Renal cortical epithelial cell (primary cell): ENCODE measurements at places on chromosomes 7 and 10.

GRCh38 chr7:108770981-108771745, 201.5 kb downstream of the DNAJB9 start:
- no peak for DNase-seq

GRCh38 chr10:71241114-71241829, 28.9 kb downstream of the UNC5B start:
- DNase-seq: no peak

DNA sequence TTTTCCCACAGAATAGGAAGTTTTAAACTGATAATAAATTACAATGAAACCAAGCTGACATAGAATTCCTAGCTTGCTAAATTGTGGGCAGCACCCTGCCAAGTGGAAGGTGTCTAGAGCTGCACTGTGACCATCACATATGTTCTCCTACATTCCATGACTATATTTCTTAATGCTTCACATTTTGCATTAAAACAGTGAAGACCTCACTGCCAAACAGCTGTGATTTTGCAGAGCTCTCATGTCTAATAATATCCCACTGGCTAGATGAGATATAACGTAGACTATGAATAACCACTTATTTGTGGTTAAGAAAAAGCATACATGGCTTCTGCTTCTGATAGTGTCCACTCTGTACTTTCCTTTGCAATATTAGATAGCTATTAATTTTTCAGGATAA, 228.3 kb upstream of the TEX47 start:
- DNase-seq: no peak

DNA sequence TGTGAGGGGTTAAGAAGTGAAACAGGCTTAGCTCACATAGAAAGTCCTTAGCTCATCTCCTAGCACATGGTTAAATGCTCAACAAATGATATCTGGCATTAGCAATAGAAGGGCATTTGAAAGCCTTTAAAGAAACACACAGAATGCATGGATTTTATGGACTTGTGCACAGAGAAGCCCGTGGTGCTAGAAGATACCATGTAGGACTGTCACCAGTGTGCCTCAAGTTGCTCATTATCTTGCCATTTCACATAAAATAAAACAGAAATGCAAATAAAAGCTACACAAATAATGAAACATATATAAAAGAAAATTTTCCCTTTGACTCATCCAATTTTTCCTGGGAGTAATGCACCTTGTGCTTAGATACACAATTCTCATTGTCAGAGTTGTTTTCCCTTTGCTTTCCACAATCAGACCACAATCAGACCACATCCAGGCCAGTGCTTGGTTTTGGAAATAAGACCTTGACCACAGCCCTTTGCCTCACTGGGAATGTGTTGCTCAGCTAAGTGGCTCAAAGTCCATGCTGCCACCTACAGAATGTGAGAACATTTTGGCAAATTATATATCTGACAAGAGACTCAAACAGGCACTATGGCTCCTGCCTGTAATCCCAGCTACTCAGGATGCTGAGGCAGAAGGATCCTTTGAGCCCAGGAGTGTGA, 9.5 kb upstream of the WDR11 start:
- peak; percentile 56 for DNase-seq

DNA sequence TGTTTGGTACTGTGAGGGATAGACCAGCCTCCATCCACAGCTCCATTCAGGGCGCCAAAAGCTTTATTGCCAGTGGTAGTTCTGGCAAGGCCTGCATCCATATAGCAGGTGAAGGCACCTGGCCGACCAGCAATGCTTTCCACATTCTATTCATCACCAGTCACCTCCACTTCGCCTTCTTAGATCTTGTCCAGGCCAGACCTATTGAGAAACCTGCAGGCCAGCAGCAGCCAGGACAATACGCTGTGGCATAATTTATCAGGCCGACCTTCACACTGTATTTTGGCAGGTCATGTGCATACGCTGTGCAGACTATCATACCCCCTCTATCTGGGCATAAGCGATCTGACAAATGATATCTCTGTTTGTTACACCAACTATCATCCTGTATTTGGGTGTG, 15.2 kb upstream of the KNDC1 start:
- DNase-seq: no peak
